Type B pancreatic cell (in vitro differentiated cells): ENCODE measurements at places on chromosomes 11 and 22. TPM values are rescaled to one million over a fixed set of nuclear protein-coding genes. Genes with fewer than 3 reads are reported as not detected.

DNA sequence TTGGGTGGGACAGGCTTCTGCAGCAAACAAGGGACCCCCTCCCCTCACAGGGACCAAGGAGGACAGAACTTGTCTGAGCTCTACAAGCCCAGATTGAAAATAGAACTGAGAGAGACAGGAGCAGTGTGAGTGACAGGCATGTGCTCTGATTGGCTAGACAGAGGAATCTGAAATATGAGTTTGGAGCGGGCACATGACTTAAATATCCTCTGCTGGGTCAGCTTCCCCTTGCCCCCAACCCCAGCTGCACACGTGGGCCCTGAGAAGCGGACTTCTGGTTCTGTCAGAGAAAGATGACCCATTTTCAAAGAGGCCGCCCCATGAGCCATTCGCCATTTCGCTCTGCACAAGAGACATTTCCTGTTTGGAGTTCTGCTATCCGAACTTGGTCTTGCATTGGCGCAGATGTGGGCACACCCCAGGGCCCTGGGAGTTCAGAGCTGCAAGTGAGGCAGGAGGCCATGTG is 5.3 kb downstream of the TUBA8 start:
- DNase-seq, result no peak

GRCh38 chr22:49503896-49504521 is 323.7 kb downstream of the BRD1 start:
- DNase-seq, result no peak

Gene OR2AG2
- 0.07 TPM in 1 of 2 replicates, not detected in the other for total RNA-seq

- DNase-seq, result no peak
These were observed 76.9 kb upstream of the API5 start for GRCh38 chr11:43234881-43235280.

- no peak for DNase-seq
These were observed 223.6 kb downstream of the SWAP70 start for GRCh38 chr11:9887472-9887871.

Gene LRRC75B
- 6.5 and 18.6 TPM in 2 replicates for total RNA-seq

GRCh38 chr11:86800076-86800959 is at the start of gene PRSS23:
PRSS23 (plus strand) TSS chr11:86800542; CDS start chr11:86807644, 7,102 bp downstream.
- DNase-seq, result peak; percentile 81

DNA sequence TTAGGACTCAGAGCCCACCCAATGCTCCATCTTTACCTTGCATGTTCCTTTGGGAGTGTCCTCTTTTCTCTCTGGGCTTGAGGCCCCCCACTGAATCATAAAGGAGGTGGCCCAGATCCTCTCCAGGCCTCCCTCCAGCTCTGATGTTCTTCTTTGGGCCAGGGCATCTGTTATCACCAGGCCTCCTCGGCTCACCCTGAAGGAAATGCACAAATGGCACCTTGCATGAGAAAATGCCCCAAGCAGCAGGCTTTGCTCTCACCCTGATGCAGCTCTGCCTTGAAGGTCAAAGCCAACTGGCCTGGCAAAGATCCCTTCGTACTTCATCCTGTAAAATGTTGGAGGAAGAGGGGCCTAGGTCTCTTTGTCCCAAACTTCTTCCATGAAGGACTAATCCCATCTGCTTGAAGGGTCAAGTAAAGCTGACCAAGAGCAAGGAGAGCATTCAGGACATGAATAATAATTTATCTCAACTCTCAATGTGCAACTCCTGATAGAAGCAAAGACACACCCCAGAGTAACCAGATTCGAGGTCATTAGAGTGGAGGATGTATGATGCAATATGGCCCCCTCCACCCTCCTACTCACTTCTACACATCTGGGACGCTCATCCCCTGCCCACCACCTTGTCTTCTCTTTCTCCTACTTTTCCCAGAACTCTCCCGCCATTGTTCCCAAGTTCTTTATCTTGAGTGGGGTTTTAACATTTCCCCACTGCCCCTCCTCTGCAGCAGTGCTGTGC is 9.5 kb downstream of the APOL6 start:
- no peak for DNase-seq

GRCh38 chr11:120028181-120028896 is 109.6 kb downstream of the TRIM29 start:
- DNase-seq, result no peak

- DNase-seq, result peak; percentile 79
These were observed 11.8 kb upstream of the APLNR start for GRCh38 chr11:57248780-57249383.

- no peak for DNase-seq
These were observed 47.7 kb downstream of the PIWIL3 start for GRCh38 chr22:24726848-24727217.

Gene NXPE4
- not detected in 2 replicates for total RNA-seq

DNA sequence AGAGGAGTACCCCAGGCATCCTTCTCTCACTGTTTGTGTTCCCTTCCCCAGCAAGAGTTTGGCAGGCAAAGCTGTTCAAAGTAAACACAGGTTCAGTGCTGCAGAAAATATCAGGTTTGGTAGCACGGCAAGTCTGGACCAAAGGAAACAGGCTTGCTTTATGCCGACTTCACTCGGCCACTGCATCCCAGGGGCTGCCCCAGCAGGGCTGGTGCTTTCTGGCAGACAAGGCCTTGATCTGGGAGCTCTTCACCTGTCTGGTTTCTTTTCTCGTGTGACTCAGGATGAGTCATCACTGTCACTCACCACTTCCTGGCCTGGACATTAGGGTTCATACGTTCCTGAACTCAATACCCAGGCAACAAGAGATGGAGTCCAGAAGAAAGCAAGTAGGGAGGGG is 52.6 kb upstream of the NAV2 start:
- DNase-seq, result no peak

DNA sequence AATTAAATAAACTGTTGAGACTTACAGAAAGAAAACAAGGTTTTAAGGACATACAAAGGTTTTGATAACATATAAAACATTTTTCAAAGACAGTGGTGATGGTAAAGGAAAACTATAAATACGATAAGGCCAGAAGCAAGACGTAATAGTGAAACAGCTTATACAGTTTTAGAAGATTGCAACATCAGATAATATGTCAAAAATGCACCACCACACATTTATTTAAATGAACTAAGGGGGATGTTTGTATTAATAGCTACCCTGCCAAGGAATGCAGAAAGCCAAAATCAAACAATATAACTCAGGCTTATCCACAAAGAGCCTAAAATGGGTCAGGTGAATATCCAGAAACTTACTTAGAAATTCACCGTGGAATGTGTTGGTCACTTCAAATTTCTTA is 981.6 kb upstream of the FAT3 start:
- DNase-seq, result no peak

DNA sequence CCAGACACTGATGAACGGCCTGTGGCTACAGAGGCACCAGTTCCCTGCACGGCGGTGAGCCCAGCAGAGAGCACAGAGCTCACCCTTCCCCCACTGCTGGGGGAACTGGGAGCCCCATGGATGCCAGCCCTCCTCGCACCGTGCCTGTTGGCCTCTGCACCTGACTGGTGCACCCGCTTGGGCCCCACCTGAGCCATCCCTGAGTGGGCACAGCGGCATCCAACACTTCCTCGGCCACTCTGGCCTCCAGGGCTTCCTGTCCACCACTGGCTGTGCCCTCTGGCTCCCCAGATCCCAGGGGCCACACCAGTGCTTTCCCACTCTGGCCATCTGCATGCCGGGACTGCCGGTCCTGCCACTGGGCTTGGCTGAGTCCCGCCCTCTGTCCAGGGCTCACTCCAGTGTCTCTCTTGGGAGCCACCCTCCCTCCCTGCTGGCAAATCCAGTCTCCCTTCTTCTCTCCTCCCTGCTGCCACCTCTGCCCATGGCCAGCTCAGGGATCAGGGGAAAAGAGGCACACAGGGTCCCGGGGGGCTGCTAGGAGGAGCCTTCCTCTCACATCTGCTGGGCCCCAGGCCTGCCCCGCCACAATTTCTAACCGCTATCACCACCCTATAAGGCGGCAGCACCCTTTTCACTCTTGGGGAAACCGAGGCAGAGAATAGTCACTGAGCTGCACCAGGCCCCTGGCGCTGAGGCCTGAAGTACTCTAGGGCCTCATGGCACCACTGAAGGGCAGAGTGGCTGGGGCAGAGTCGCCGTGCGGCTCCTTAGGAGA is 33.0 kb downstream of the GNB1L start:
- no peak for DNase-seq

Gene LRRC32
- 4.3 and 5.4 TPM in 2 replicates for total RNA-seq

DNA sequence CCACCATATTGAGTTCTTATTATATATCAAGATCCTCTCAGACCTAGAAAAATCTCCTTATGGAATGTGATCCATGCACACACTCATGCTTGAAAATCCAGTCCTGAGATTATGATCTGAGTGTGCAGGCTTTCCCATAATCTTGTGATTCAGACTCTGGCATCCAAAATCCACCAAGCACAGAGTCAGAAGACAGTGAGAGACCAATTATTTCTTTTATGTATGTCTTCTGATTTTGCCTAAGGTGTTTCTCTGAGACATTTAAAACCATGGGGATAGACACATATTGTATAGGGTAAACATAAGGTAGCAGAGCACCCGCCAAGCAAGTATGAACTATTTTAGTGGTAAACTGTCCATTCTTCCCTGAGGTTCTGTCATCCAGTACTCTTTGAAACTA is 52.0 kb upstream of the MMP13 start:
- no peak for DNase-seq

Gene MMP27
- not detected in 2 replicates for total RNA-seq

DNA sequence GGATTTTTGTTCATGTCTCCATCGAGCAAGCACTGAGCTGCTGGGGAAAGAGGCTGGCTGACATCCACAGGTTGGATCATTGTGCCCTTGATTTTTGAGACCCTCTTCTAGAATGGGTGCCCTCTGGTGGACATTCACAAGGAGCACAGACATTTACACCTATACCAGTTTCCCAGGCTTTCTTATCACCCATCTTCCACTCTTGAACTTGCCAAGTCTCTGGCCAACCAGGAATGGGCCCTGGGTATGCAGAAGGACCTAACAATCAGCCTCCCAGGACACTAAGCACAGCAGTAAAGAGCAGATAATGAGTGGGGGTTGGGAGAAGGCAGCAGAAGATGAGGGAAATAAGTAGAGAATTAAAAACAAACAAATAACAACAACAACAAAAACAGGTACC is 5.7 kb upstream of the INTS4 start:
- no peak for DNase-seq

Gene GVQW3
- 3.9 and 9.9 TPM in 2 replicates for total RNA-seq

- no peak for DNase-seq
These were observed 27.7 kb upstream of the SHANK2 start for GRCh38 chr11:71279916-71280645.

Gene MMP13
- not detected in 2 replicates for total RNA-seq

- DNase-seq, result no peak
These were observed 130.1 kb upstream of the ZC3H12C start for GRCh38 chr11:109963101-109963500.

- no peak for DNase-seq
These were observed 18.0 kb downstream of the TP53AIP1 start for GRCh38 chr11:128924510-128925249.

Gene FJX1
- total RNA-seq, result 7.8 and 38.8 TPM in 2 replicates

GRCh38 chr11:12269104-12269441 is 108.3 kb upstream of the PARVA start:
- DNase-seq, result no peak

GRCh38 chr11:132072044-132072857 is 701.8 kb downstream of the NTM start:
- DNase-seq, result no peak

Gene OR2D2
- total RNA-seq, result 0.27 TPM in 1 of 2 replicates, not detected in the other

DNA sequence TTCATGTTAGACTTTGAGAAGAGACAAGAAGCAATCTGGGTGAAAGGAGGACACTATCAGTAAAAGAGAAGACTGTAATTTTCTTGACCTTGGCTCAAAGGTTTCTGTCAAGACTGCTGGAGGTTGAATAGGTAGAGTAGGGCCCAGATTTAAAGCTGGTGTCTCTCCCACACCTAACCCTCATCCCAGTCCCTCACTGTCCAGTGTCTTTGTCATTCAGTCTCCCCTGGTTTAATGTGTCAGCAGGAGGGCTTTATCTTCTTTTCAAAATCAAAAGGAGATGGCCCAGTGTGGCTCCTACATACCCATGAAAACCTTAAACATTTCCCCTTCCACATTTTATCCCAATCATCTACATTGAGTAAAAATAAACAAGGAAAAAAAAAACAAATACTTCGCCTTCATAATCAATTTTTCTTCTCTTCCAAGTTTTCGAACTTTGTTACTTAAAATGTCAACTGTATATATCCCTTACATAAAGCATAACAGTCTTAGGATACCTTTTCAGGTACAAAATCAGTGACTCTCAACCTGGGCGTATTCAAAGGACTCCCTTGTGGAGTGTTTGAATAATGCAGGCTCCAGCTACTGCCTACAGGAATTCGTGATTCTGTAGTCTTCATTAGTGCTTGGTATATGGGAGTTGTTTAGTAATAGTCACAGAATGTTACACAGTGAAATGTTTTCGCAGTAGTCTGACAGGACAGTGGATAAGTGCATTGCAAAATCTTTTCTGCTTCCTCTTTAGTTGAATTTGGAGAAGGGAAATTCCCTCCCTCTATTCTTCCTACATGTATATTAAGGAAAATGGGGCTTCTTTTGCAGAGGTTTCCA is 87.2 kb downstream of the FAT3 start:
- DNase-seq, result no peak

Gene GPHA2
- total RNA-seq, result 0.85 TPM in 1 of 2 replicates, not detected in the other

DNA sequence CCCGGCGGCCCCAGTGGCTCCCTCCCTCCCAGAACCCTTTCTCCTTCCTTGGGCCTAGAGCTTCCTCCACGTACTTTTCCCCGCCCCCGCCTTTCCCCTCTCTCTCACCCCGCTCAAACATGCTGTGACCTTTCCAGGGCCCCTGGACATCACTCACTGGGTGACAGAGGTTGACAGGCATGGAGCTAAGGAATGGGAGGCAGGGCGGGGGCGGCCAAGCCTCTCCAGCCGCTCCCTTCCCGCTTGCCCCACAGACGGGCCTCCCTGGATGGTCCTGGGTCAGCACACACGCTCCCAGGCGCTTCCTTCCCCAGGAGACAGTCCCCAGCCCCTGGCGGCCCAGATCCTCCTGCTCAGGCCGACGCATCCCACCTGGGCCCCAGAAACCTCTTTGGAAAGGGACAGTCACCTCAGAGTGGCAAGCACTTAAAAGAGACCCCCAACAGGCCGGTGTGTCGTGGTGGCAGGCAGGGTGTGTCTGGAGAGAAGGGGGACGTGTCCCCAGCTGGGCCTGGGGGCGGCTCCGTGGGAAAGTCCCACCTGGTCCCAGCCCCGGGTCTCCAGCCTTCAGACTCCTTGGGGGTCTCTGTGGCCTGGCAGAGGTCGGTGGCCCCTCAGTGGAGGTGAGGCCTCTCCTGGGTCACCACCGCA is 8.8 kb downstream of the H19 start:
- peak; percentile 27 for DNase-seq

DNA sequence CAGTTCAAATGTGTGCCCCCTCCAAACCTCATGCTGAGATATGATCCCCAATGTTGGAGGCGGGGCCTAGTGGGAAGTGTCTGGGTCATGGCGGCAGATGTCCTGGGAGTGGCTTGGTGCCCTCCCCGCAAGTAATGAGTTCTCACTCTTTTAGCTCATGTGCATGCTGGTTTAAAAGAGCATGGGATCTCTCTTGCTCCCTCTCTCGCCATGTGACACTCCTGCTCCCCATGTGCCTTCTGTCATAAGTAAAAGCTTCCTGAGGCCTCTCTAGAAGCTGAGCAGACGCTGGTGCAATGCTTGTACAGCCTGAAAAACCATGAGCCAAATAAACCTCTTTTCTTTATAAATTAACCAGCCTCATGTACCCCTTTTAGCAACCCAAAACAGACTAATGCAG is 98.8 kb downstream of the SGSM3 start:
- DNase-seq, result no peak

Gene C11orf91
- total RNA-seq, result not detected in 2 replicates

- DNase-seq, result peak; percentile 43
These were observed 592.4 kb downstream of the TBC1D22A start for GRCh38 chr22:47354668-47355387.

GRCh38 chr22:29830585-29830984 is 7.5 kb downstream of the ASCC2 start:
- DNase-seq, result no peak

Gene ADM2
- 2.6 and 10.2 TPM in 2 replicates for total RNA-seq

GRCh38 chr11:107962181-107962580 is 33.9 kb downstream of the RAB39A start:
- DNase-seq, result no peak
